ENCODE measurements at places on chromosomes 7 and 10.

DNA sequence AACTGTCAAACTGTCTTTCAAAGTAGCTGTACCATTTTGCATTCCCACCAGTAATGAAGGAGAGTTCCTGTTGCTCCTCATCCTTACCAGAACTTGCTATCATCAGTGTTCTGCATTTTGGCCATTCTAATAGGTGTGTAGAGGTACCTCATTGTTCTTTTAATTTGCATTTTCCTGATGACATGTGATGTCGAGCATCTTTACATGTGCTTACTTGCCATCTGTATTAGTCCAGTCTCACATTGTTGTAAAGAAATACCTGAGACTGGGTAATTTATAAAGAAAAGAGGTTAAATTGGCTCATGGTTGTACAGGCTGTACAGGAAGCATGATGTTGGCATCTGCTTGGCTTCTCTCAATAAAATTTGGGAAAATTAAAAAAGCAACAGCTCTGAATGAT is 38.7 kb upstream of the EEPD1 start:
- no peak for DNase-seq

DNA sequence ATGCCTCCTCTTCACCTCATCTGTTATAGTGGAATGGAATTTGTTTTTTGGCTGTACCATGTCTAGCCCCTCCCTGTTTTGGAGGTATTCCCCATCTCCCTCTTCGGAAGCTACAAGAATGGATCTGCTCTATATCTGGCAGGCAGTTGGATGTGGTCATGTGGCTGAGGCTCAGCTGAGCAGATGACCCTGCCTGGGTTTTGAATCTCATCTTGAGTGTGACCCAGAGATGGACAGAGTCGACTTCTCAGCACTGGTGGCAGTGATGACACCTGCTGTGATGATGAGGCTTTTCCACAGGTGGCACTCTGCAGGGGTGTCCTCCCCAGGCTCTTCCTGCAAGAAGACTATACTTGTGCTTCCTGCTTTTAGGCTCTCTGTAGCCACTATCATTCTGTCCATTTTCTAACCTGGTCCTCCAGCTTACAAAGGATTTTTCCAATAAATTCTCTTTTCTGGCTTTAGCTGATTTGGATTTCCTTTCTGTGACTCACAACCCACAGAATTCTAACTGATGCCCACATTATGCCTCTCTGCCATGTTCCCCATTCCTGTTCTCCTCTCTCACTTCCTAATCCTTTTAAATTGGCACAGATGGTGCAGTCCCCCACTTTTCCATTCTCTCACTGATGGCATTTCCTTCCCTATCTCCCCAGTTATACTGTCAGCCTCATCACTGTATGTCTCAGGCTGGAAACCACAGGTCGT is 7.5 kb upstream of the ARHGAP22 start:
- DNase-seq = no peak

GRCh38 chr10:101273330-101273729 is 44.1 kb upstream of the LBX1 start:
- DNase-seq = no peak

DNA sequence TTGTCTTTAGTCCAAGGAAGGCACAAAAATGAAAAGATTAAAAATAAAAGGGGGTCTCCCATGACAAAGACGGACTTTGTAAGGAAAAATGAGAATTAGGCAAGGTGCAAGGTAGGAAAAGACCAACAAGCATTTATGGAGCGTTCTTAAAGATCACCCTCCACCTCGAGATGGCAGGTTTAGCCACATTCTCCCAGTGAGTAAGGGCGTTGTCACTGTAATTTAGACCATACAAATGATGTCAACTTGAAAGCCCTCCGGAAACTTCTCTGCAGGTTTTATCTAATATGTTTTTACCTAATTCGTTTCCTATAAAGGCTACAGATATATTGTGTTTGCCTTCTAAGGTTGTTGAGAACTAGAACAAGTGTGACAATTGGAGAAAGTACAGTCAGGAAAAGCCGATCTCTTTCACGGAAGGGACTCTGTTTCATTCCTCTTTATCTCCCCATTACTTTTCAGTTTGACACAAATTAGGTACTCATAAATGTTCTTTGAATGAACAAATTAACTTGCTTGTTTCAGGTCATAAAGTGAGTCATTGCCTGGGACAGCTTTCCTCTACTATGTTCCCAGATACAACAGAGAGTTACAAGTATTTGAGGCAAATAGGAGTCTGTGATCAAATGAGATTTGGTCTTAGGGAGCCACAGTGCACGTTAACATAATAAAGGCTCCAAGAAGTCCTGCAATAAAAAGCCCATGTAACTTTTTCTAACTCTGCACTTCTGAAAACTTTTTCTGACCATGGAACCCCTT is 102.6 kb upstream of the HABP2 start:
- no peak for DNase-seq

Data from nucleus accumbens (tissue), 56 donors.